ENCODE measurements at places on chromosomes 6 and 20.

DNA sequence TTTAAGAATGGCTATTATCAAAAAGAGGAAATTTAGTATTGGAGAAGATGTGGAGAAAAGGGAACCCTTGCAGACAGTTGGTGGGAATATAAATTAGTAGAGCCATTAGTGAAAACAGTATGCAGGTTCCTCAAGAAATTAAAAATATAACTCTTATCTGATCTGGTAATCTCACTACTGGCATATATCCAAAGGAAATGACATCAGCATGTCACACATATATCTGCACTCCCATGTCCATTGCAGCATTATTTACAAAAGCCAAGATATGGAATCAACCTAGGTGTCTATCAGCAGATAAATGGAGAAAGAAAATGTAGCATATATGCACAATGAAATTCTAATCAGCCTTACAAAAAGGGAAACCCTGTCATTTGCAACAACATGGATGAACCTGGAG is 2.6 kb downstream of the SIRPG start:
- DNase-seq, result no peak

DNA sequence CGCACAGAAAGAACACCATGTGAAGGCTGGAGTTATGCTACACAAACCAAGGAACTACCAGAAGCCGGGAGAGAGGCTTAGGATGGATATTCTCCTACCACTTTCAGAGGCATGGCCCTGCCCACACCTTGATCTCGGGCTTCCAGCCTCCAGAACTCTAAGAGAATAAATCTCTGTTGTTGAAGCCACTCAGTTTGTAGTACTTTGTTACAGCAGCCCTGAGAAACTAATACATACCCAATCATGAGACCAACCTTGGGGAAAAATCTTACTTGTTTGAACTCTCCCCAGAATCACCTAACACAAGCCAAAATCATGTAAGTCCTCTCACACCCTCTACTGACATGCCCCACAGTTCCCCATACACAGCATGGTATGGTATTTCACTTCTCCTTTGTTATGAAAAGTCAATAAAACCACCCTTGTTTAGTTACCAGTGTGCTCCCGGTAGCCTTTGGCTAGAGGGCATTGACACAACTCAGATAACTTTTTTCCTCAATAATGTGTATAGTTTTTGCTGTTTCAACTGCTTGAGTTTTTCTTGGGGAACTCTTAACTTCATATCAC is 40.7 kb upstream of the SLC2A12 start:
- DNase-seq, result no peak

- DNase-seq, result no peak
These were observed 116.7 kb downstream of the UNC5CL start for GRCh38 chr6:40922281-40922680.

- DNase-seq, result no peak
These were observed 12.5 kb upstream of the THBD start for GRCh38 chr20:23061734-23062561.

DNA sequence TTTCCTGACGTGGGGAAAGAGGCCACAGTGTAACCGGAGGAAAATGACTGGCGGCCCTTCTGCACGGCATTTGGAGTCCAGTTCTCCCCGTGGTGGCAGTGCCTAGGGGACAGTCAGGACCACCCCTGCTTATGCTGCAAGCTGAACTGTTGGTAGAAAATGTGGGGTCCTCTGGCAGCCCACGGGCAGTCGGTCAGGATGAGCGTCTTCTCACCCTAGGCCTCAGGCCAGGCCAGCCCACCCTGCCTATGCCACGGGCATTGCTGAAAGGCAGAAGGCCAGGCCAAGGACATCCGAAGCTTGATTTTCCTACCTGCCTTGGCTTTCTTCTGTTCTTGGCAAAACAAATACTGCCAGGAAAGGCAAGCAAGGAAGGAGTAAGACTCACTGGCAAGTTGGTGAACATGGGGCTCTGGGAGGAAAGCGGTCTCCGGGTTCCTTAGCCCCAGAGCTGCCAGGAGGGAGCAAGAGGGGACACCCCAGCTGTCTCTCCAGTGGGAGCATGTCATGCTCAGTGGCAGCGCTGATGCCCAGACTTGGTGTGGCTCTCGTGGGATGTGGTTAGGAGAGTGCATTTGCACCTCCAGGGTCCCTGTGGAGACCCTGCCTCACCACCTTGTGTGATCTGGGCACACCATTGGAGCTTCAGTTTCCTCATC is 311.6 kb downstream of the QKI start:
- no peak for DNase-seq

DNA sequence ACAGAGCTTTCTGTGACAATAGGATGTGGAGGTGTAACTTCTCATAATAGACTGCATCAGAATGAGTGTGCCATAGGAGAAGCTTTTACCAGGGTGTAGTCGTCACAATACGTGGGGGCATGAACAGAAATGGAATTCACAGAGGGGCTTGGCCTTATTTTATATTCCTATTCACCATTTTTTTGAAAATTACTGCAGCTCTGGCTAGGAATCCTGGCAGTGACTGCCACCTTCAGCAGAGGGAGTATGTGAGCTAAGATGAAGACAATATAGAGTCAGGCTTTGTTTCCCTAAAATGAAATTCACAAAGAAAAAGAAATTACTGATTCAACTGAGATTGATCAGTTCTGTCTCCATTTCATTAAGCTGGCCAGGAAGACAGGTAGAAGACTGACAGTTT is 13.9 kb downstream of the TOMM6 start:
- DNase-seq, result no peak

GRCh38 chr6:99412065-99412464 is 13.0 kb downstream of the PNISR start:
- DNase-seq, result no peak

DNA sequence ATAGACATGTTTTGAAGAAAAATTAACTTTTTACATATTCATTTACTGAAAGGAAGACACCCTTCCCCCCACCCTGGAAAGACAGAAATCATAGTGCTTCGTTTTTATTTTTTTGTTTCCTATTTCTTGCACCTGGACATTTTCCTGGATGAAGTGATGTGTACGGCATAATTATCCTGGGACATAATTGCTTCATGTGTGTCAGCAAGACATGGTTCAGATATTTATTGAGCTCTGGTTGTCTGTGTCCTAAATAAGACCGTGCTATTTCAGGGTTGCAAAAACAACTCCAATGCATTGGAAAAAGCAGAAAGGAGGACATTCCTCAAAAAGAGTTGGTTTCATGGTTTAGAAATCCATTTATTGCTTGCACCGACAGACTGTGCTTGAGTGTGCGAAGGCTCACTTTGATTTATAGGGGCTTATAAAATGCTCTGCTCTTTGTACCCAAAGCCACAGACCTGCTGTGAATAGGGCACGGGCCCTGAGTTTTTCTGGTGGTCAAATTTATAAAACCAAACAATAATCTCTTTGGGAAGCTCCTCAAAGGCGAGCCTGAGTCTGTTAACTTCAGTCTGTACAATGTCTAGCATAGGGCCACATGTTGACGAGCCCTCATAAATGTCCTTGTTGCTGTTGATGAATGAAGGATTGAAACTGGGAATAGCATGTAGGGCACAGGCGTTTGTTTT is 179.5 kb downstream of the SOX4 start:
- DNase-seq, result no peak

DNA sequence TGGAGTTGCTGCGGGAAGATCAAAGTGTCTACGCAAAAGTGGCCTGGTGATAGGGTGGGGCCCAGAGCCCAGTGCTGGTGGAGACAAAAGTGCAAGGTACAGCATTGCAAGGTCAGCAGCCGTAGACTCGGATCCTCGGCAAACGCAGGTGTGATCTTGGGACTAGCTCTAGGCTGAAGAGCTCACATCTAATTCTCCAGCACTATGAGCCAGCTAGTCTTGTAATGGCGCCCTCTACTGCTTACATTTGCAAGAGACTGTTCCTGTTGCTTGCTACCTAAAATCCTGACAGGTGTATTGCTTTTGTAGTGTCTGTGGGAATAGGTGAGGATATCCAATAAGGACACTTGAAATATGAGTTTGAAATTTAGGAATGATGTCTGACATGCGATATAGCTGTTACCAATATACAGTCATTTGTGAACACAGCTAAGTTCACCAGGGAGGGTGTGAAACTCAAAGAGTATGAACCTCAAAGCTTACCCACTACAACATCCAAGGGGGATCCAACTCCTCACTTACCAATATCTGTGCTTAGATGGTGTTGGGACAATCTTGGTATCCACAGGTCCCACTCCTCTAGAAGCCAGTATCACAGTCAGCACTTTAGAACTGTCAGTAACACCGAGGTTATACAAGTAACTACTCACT is 58.4 kb downstream of the PDE7B start:
- peak; percentile 73 for DNase-seq

GRCh38 chr6:6715465-6715864 is 126.9 kb downstream of the LY86 start:
- DNase-seq, result no peak

- DNase-seq, result no peak
These were observed 431.6 kb downstream of the TFAP2B start for GRCh38 chr6:51250317-51250716.

GRCh38 chr6:45587229-45588060 is 209.7 kb upstream of the SUPT3H start:
- peak; percentile 42 for DNase-seq

DNA sequence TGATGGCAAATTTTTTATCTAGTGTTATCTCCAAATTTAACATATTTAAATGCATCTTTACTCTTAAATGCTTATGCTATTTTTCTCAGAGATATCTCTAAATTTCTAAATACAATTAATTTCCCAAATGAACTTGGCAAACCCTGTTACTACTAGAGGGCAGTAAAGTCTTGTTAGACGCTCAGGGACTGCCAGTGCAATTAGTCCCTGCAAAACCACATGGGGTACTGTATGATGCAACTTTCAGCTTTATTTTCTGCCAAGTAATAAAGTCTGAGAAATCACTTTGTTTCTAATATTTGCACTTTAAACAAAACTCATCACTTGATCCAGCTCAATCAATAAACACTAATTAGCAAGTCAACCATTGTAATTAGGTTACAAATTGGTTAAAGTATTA is 76.0 kb upstream of the ADGRB3 start:
- DNase-seq, result no peak

- no peak for DNase-seq
These were observed 161.0 kb downstream of the RALGAPA2 start for GRCh38 chr20:20551409-20551808.

GRCh38 chr6:105263685-105264610 is 84.1 kb upstream of the POPDC3 start:
- peak; percentile 16 for DNase-seq

- no peak for DNase-seq
These were observed 41.0 kb downstream of the CYP24A1 start for GRCh38 chr20:54132612-54133433.

DNA sequence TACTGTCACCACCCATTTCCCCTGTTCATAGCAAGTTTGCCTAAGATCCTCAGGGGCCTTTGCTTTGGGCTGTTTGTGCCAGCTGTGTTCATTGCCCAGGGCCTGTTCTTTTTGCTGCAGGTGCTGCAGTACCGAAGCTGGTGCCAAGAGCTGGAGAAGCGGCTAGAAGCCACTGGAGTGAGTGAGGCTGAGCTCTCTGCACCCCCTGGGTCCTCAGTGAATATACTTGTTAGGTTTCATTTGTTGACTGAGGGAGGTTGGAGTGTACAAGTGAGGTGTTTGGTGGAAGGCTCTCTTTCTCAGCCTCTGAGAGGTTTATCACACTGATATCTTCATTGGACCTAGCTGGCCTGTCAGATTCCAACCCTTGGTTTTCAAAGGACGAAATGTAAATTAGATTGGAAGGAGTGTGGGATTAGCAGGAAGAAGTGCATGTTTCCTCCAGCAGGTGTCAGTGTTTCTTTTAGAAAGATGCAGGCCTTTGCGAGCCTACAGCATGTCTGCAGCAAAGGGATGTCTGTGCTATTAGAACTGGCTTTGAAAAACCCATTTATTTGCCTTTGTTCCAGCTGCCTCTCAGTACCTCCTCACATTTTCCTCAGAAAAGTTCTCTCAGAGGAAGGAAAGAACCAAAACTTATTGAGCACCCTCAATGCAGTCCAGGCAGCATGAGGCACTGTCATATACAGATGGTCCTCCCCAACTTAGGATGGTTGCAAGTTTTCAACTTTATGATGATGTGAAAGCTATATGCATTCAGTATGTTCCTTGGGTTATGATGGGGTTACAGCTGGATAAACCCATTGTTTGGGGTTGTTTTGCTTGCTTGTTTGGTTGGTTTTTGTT is 8.3 kb downstream of the CEP250 start:
- DNase-seq, result peak; percentile 72

GRCh38 chr6:111038534-111039252 is 48.6 kb upstream of the SLC16A10 start:
- peak; percentile 56 for DNase-seq

GRCh38 chr20:19070026-19070425 is 142.4 kb upstream of the SLC24A3 start:
- DNase-seq, result no peak

- DNase-seq, result no peak
These were observed 49.9 kb downstream of the PIGU start for GRCh38 chr20:34626992-34627391.

DNA sequence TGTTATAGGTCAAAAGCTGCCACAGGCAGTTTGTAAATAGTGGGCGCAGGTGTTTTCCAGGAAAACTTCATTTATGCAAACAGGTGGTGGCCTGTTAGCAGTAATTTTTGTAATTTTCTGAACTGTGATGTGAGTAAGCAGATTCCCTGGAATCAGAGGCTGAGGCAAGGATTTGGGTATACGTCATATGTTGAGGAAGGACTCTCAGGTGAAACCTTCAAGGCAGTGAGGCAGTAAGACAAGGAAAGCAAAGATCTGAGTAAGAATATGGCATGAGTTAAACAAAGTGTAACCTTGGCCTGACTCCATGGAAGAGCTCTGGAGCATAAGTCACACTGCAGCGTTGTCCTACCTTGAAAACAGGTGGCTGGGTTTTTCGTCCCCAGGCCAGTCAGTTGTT is 291.1 kb upstream of the BTBD3 start:
- DNase-seq, result no peak

DNA sequence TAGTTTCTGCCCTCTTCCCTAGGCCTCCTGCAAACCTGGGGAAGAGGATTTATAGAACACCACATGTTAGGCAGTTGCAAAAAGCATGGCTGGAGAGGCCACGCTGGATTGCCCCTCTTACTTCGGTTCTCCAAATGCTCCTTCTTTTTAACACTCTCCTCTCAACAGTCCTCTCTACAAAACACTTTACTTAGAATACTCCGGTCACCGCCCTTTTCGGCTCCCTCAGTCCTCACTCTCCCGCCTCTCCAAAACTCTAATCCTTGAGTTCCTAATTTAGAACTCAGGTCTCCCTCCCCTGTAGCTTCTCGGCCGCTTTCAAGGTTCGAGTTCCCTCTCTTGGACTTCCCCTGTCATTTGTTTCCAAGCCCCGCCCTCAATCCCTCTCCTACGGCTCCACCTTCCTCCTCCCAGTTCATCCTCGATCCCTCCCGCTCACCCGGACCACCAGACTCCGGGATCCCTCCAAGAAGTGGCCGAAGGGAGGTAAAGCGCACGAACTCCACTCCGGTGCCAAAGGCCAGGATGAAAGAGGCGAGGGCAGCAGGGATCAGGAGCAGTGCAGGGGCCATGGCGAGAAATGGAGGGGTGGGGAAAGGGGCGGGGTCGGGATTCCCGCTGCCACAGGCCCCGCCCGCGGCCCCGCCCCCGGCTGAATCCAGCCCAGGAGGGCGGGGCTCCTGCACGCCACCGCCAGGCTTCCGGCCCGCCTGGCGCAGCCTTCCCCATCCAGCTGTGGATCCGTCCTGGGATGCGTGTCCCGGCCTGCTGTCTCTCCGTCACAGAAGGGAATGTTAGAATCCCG is at the start of gene NRM:
NRM (minus strand) TSS at position 582 of the 805 bp plus-strand sequence; CDS start at position 572, 10 bp downstream.
- peak; percentile 77 for DNase-seq

All from activated CD4-positive, alpha-beta T cell treated with anti-CD3 and anti-CD28 coated beads, Interleukin-2, Interleukin-4, amounts not matched to agents 100 ng/mL and 50 ng/mL, durations not matched to agents 16 hours and 8 hours (primary cell).